T1000 (cell line): ENCODE measurements at places on chromosomes 13 and 19.

DNA sequence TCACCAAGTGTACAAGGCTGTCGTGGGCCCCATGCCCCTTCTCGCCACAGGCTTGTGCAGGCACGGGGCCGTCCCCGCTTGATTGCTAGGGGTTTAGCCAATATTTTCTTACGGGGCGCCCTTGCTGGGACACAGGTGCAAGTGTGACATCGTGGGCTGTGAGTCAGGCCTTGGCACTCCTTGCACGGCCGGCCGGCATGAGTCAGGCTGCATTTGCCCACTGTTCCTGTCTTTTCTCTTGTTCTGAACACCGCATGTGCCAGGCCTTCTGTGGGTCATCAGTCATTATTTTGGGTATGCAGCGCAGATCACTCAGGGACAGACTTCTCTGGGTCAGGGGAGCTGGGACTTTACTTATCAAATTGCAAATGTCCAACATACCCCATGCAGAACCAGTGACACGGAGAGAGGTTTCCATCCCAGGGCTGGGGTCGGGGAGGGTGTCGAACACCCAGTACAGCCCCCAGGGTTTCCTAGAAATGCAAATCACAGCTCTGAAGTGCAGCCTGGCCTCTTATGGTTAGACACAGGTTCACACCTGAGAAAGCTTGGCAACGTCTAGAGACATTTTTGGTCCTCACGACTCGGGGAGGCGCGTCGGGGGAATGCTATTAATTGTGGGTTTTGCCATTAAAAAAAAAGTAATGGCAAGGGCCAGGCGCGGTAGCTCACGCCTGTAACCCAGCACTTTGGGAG lies 22.5 kb upstream of the KLF2 start:
- peak; percentile 37 for DNase-seq

- DNase-seq, result no peak
These were observed 9.3 kb downstream of the ZNF780A start for GRCh38 chr19:40081411-40081810.

DNA sequence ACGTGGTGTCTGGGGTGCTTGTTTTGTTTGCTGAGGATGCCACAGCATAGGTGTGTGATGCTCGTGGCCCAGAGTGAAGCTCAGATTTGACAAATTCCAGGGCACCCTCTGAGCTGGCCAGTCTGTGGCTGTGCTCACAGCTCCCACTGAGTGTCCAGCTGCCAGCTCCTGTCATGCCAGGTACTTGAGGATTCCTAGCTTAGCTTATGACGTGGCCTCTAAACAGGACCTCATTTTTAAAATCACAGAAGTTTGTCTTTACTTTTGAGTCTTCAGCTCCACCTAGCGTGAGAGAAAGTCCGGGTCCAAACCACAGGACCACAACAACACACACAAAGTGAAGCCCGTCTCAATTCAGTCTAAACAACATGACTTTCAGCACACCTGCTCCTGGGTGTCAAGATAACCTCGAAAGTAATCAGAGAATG lies 117.3 kb downstream of the RAB20 start:
- no peak for DNase-seq

DNA sequence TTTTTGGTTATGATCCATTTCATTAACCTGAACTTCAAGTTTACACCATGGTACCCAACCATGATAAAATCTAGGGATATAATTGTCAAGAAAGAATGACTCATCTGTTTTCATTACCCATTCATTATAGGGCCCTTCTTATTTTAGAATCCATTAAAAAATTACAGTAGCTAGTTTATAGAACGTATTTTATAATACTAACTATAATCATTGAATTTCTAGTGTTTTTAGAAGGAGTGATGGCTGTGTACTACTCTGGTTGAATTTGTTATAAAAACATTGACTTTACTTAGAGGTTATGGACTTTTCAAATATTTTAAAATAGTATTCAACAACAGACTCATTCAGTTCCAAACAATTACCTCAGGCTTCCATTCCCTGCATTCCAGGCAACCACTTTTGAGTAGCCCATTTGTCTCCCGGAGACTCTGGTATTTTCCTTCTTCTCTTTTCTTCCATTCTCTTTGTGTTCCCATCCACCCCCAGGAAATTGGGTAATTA lies 71.9 kb upstream of the KLF12 start:
- DNase-seq, result no peak

DNA sequence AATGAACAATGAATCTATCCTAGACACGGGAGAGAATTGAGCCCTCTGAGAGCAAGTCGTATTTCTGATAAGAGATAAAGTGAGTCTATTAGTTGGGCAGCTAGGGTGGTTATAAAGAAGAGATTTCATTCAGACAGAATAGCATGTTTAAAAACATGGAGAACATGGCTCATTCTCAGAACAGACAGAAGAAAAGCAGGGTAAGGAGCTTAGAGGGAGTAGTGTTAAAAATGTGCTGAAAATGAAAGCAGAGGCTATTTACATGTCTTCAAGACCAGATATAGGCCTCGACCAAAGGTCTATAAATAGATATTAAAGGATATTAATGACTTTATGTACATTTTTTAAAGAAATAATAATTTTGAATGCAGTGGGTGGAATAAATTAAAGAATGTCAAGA lies 149.5 kb downstream of the SLITRK1 start:
- no peak for DNase-seq

DNA sequence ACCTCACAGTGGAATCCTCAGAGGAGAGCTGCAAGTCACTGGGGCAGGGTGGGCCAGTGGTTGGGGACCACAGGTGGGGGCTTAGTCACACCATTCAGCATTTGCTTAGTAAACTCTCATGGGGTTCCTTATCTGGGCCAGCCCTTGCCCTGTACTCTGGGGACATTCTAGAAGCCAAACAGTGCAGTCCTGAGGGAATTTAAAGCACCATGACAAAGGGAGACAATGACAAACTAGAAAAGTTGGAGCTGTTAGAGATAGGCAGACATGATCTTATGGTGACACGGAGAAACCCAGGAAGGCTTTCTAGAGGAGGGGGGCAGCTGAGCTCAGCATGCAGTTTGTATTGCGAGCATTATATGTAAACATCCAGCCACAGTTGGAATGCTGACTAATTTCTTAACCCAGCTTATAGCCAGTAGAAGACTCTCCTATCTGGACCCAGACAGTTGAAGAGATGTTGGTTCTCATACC lies 87.6 kb downstream of the ZNF429 start:
- no peak for DNase-seq

DNA sequence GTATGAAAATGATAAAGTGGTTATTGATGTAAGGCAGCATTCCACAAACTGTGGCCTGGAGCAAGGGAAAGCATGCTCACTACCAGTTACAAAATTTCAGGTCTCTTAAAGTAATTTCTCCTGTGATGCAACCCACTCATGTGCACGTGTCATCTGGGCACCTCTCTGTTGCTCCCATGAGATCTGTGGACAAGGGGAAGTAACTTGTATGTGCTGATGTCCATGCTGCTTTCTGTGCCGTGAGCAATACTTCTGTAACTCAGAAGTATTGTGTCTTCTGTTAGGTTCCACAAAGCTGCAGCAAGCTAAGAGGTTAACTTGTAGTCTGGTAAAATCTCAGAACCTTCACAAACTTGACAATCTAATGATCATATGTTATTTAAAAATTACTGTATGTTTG lies 930.0 kb upstream of the SLITRK6 start:
- DNase-seq, result no peak

GRCh38 chr13:42116225-42116624 lies 67.8 kb downstream of the DGKH start:
- DNase-seq, result no peak

- no peak for DNase-seq
These were observed 632.6 kb upstream of the ARGLU1 start for GRCh38 chr13:107200491-107200890.

GRCh38 chr13:60152904-60153303 lies 10.8 kb downstream of the DIAPH3 start:
- no peak for DNase-seq

GRCh38 chr13:111040830-111041229 lies 74.3 kb upstream of the ARHGEF7 start:
- DNase-seq, result no peak

DNA sequence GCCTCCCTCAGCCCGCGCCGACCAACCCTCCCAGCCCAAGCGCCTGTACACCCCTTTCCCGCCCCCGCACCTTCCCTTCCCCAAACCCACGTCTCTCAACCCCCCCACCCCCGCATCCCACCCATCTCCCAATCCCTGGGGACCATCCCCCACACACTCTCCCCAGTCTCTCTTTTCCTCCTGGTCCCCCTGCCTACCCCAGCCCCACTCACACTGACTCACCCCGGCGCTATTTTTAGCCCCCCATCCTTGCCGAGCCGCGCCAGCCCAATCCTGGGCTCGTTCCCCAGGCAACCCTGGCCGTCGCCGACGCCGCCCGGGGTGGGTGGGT lies 11.7 kb downstream of the CIC start:
- DNase-seq, result no peak

GRCh38 chr19:47093254-47093653 lies 20.3 kb downstream of the ZC3H4 start:
- DNase-seq, result no peak

DNA sequence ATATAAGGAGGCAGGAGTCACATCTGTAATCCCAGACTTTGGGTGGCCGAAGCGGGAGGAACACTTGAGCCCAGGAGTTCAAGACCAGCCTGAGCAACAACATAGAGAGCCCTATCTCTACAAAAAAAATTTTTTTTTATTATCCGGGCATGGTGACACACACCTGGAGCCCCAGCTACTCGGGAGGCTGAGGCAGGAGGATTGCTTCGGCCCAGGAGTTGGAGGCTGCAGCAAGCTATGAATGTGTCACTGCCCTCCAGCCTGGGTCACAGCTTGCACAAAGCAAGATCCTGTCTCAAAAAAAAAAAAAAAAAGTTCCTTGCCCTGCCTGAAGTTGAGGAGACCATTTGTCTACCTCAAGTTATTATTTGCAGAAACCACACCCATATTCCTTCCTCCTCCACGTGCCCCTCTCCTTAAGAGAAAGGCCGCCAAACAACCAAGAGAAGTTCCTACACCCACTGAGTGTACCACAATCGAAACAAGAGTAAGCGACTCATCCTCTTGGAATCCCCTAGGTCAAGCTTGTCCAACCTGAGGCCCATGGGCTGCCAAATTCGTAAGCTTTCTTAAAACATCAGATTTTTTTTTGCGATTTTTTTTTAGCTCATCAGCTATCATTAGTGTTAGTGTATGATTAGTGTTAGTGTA lies 2.2 kb downstream of the ABCC4 start:
- no peak for DNase-seq

DNA sequence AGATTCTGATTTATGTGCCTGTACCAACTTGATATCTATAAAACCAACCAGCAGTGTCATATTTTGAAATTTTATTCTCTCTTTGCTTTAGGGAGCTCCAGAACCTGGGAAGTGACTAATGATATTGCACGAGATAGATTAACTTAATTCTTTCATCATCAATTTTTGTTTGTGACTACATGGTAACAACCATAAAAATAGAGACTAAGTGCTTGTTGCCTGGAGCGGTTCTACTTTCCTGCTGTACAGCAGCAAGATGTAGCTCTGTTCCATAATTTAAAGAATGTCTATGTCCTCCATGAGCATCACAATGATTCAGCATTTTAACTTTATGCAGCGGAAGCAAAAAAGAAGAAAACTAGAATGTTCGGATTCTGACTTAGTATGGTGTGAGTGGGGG lies 275.6 kb downstream of the KLF5 start:
- peak; percentile 4 for DNase-seq

DNA sequence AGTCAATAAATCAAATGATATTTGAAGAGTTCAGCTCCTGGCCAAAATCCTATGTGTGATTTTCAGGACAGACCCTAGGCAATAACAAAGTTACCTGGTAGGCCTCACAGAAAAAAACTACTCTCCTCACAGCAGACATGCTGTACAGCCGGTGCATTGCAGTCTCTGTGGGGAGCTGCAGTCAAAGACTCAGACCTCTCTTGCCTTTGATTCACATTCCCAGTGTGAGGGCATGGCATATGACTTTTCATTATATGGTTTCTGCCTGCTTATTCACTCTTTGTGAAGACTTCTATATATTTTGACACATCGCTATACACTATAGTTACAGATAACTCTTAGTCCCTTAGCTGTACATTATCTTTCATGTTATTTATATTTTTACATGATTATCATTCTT lies 2684.3 kb upstream of the PCDH20 start:
- DNase-seq, result no peak

- no peak for DNase-seq
These were observed 13.0 kb downstream of the WIZ start for GRCh38 chr19:15436826-15437110.

DNA sequence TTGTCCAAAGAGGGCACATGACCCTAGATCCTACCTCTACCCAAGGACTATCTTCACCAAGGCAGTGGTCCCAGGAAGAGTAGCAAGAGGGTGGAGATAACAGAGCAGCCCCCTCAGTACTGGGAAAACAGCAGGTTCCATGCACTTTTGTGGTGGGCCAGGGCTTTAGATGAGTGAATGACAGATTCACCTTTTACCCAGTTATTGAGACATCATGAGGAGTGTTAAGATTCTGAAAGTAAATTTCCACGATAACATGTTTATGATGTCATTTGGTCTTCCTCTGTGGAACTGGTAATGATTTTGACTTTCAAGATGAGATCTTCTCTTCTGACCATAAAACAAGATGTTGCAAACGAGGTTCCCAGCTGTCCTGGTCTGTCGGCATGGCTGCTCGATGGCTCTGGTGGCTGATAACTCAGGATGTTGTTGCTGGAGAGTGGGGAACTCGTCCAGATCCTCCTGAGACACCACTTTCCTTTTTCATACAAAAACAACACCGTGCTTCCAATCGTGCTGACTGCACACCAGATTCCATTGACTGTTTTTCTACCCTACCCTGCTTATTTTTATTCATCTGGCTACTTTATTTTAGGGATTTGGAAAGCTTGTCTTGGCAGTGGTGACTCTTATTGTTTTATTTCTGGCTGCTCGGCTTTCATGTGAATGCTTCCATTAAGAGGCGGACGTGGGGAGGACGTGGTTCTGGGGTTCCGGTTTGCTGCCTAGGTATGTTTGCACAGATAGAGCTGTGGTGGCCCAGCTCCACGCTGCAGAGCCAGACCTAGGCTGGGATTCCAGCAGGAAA lies 88.5 kb downstream of the LRCH1 start:
- no peak for DNase-seq

GRCh38 chr13:94236872-94237271 lies 242.6 kb downstream of the DCT start:
- no peak for DNase-seq

GRCh38 chr19:18995804-18996241 lies 37.5 kb downstream of the SUGP2 start:
- no peak for DNase-seq

DNA sequence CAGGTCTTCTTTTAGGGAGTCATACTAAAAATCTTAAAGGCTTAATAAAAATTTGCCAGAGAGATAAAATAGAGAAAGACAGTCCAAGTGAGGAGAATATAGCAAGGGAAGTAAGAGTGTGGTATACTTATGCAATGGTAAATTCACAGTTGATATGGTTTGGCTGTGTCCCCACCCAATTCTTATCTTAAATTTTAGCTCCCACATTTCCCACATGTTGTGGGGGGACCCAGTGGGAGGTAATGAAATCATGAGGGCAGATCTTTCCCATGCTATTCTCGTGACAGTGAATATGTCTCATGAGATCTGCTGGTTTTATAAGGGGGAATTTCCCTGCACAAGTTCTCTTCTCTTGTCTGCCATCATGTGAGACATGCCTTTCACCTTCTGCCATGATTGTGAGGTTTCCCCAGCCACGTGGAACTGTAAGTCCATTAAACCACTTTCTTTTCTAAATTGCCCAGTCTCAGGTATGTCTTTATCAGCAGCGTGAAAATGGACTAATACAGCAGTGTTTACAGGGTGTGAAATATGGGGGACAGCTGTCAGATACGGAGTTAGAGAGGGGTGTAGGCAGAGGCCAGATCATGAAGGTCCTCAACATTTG lies 115.4 kb downstream of the UGGT2 start:
- no peak for DNase-seq
